Fibroblast of skin of abdomen (primary cell): ENCODE measurements at places on chromosomes 13 and 19.
A peak's percentile ranks its signal among the peaks of the same experiment; 100 is the strongest.

DNA sequence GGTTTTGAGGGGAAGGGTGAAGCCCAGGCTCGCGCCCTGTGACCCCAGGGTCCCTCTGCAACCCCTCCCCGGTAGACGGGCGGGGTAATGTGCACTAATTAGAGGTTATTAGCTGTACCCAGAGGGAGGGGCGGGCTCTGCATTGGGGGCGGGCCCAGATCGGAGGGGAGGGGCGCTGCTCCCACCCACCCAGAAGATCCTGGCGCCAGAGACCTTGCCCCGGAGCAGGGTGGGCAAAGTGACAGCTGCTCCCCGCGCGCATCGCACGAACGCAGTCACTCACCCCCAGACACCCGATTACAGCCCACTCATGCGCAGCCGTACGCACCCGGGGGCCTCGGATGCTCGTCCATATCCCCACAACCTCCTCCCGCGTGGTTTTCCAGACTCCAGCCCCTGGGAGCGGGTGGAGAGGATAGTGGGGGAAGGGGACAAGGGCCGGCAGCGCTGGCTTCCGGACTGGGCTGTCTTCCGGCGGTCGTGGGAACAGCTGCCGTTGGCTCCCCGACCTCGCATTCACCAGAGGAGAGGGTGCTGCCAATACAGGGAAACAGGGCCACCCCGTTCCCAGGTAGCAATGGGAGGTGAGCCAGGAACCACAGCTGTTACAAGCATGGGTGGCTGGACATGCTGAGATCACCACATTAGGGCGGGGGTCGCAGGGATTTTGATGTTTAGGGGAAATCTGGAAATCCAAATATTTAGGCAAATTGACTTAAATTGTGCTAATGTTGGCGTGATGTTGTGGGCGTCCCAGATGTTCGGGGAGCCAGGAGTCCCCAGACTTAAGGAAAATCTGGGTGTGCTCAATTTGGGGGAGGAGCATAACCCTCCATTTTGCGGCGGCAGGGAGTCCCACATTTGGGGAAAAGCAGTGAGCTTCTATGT is 2.9 kb upstream of the HOOK2 start:
- DNase-seq, result peak; percentile 83

DNA sequence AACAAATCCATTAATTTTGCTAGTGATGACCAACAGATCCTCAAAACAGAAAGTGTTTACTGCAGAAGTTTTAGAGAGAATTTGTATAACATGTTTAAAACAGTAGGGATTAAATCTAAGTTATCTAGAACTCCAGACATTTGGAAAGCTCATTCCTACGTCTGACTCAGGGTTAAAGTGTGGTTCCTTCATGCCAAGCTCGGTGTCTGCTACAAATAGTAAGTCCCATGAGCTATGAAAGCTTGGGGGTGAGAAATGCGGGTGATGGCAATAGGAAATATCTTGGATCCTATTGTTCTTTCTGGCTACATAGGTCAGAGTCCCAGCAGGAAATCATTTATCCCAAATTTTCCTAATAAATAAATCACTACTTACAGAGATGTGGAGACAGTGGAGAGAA is 867.1 kb downstream of the UQCRFS1 start:
- no peak for DNase-seq

DNA sequence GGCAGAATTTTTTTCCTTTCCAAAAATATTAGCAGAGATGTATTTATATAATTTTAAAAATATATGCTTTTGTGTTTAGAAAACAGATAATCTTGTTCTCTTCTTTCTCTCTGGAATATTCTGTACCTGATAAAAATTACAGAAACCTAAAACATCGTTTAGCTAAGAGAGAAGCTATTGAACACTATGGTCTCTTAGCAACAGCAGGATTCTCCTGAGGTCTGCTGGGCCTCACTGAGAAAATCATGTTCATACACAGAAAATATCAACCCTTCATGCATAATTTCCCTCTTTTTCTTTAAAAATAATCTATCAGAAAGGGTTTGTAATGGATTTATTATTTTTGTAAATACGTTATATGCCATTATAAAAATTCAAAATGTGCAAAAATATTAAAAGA is 242.2 kb downstream of the DCLK1 start:
- no peak for DNase-seq

GRCh38 chr13:48485432-48485831 is 47.4 kb downstream of the RCBTB2 start:
- DNase-seq, result no peak

DNA sequence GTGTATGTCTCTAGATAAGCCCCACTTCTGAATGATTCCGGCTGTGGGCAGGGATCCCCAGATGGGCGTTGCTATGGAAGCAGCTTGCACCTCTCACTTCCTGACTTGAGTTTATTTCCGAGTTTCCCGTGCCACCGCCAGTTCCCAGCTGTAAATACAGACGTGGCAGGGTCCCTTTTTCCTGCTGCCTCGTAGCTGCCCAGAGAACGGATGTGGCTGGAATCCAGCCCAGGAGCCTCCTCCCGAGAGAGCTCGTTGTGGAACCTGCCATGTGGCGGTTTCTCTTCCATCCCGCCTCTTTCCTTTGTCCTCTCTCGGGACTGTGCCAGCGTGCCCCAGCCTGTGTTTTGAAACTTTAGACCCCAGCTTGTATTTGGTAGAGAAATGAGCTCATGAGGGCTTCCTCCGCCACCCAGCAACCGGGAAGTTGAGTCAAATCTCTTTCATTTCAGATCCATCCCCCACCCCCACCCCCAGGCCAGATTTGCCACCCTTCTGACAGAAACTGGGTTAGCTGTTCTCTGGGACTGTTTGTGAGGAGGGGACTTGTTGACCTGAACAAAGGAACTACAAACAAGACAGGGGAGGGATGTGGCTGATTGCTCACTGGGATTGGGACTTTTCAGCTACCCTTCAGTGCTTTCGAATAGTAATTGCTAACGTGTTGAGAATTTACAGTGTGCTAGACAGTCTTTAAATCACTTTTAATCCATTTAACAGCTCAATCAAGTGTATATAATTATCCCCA is 96.6 kb downstream of the SIPA1L3 start:
- peak; percentile 87 for DNase-seq

DNA sequence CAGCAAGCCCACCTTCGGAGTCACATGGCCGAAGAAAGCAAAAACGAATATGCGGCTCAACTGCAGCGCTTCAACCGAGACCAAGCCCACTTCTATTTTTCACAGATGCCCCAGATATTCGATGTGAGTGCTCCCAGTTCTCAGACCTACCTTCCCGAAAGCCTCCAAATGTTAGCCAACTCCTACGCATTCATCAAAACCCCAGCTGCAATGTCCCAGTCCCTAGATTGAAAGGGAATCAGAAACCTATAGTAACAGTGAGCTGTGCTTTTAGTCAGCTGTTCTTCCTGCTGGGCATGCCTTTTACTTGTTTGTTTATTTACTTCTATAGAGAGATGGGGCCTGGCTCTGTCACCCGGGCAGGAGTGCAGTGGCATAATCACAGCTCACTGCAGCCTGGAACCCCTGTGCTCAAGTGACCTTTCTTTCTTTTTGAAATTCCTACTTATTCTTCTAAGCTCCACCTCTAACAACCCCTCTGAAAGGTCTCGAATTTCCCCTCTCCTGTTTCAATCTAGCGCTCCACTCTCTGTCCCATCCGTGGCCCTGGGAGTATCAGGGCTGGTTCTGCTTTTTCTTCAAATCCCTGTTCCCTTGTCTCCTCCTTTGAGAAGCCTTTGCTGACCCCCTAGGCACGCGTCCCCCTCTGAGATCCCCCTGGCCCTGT is 4.4 kb downstream of the TRIP10 start:
- DNase-seq, result no peak

DNA sequence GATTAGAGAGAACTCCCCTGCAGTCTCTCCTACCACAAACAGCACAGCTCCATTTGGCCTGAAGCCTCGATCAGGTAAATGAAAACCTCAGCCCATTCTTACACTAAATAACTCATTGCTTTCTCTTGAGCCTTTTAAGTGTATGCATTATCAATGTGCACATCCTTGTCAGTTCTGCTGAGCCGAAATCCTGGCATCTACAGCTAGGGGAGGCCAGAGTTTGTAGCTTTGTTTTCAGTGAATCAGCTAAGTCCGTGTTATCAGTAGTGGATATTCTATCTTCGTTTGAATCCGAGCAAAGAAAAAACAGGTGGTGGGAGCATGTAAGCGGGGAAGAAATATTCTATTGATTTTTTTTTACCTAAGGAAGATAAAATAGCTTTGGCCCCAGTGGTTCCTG is 84.4 kb downstream of the ESD start:
- no peak for DNase-seq

DNA sequence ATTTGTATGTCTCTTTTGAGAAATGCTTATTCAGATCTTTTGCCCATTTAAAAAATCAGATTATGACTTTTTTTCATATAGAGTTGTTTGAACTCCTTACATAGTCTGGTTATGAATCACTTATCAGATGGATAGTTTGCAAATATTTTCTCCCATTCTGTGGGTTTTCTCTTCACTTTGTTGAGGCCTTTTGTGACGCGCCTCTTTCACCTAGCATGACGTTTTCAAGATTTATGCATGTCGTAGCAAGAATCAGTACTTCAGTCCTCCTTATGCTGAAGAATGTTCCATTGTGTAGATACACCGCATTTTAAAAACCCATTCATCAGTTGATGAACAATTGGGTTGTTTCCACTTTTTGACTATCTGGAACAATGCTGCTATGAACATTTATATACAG is 13.4 kb downstream of the PABPC3 start:
- DNase-seq, result no peak

DNA sequence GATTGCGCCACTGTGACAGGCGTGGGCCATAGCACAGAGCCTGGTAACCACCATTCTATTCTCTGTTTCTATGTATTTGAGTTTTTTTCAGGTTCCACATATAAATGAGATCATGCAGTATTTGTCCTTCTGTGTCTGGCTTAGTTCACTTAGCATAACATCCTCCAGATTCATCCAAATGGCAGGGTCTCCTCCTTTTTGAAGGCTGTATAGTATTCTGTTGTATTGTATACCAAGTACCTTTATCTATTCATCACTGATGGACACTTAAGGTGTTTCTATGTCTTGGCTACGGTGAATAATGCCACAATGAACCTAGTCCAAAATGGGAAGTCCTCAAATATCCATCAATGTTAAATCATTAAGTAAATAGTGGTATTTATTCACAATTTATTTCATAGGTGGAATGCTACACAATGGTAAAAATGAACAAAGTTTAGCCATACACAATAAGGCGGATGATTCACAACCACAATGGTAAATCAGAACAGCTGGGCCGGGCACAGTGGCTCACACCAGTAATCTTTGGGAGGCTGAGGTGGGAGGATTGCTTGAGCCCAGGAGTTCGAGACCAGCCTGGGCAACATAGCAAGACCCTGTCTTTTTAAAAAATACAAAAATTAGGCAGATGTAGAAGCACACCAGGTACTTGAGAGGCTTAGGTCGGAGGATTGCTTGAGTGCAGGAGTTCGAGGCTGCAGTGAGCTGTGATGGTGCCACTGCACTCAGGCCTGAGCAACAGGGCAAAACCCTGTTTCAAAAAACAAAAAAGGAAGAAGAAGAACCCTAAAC is 8.4 kb upstream of the GRAMD1A start:
- DNase-seq, result no peak

GRCh38 chr13:32315238-32316027 is at the start of the genes BRCA2 and ZAR1L:
Gene BRCA2, plus strand, starts transcription at chr13:32315508. Its CDS starts 953 bp downstream, at chr13:32316461.
Gene ZAR1L, minus strand, starts transcription at chr13:32315363. Its CDS starts 3,438 bp downstream, at chr13:32311925.
- peak; percentile 92 for DNase-seq

- DNase-seq, result peak; percentile 1
Observed at GRCh38 chr13:95858286-95859075, 181.5 kb downstream of the DNAJC3 start.

DNA sequence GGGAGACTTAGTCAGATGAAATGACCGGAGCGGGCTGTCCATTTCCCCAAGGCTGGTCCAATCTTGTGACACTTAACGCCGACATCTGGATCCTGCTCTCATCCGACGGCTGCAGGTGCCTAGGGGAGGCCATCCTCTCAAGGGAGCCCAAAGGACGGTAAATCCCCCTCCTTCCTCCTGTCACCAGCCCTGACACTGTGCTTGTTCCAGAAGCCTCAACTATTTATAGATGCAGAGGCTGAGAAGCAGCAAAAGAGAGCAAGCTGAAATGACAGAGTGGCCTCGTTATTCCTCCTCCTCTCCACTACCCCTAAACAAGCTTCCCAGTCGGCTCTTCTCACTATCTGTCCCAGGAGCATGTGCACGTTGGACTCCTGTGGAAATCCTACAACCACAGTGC is 533.7 kb downstream of the LIG4 start:
- DNase-seq, result no peak

DNA sequence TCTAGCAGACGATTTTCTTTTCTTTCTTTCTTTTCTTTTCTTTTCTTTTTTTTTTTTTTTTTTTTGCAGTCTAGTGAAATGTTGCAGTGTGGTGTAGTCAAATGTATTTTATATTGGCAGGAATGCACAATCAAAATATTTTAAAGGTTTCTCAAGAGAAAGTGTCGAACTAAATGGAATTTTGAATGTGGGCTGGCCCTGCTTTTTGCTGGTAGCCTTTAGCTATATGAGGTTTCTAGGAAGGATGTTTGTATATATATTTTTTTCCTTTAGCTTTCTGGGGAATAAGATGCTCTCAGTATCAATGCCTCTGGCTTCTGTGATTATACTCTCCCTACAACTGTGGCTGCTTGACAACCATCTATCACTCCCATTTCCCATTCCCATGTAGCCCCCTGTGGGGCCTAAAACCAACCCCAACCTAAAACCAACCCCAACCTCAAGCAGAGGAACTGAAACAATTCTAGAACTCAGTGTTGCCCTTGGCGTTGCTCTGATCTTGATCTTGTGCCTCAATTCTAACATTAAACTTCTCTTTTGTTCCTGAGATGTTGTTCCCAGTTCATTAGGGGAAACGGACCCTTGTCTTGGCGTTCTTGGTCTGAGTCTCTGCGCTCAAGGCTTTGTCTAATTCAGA is 27.1 kb downstream of the CYSLTR2 start:
- no peak for DNase-seq

- no peak for DNase-seq
Observed at GRCh38 chr13:48235341-48236135, 2.5 kb downstream of the ITM2B start.

DNA sequence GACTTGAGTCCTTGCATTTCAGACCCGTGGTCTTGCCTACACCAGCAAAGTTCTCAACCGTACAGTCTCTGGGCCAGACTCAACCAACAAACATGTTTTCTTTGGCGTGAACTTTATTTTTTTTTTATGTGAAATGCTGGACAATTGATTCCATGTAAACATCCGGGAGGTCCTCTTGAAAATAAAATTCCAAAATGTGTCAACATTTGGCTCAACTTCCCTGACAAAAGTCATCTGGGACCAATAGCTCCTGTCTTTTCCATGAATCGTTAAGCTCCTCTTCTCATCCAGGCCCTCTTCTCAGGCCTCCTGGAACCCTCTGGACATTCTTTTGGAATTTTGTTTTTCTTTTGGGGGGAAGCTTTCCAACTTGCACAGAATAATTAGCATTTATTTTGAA is 2.7 kb downstream of the ALDH16A1 start:
- no peak for DNase-seq

DNA sequence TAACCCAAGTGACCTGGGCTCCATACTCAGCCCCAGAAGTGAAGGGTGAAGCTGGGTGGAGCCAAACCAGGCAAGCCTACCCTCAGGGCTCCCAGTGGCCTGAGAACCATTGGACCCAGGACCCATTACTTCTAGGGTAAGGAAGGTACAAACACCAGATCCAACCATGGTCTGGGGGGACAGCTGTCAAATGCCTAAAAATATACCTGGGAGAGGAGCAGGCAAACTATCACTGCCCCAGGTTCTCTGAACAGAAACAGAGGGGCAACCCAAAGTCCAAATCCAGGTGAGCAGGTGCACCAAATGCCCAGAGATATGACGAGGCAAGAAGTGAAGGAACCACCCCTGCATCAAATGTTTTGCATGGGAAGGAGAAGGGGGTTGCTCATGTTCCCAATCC is 6.1 kb upstream of the CEACAM7 start:
- no peak for DNase-seq

- DNase-seq, result no peak
Observed at GRCh38 chr19:47023448-47023794, 3.8 kb downstream of the NPAS1 start.
